Smooth muscle cell of the umbilical artery (primary cell): ENCODE measurements at places on chromosomes 3 and 15. TPM values are rescaled to one million over a fixed set of nuclear protein-coding genes. Genes with fewer than 3 reads are reported as not detected.

Gene LMOD3
- not detected in 2 replicates for total RNA-seq

Gene NR1I2
- 0.14 TPM in 1 of 2 replicates, not detected in the other for total RNA-seq

Gene ZNF80
- not detected in 2 replicates for total RNA-seq

Gene APOD
- not detected in 2 replicates for total RNA-seq

Gene ANKRD34C
- total RNA-seq: 0.05 TPM in 1 of 2 replicates, not detected in the other

Gene GNAT1
- not detected in 2 replicates for total RNA-seq

Gene PDHB
- total RNA-seq: 92.1 and 122 TPM in 2 replicates

Gene SCAANT1
- not detected in 2 replicates for total RNA-seq

Gene MOBP
- not detected in 2 replicates for total RNA-seq

Gene SLC33A1
- 63.2 and 63.5 TPM in 2 replicates for total RNA-seq

Gene TP63
- not detected in 2 replicates for total RNA-seq

Gene EFCC1
- total RNA-seq: not detected in 2 replicates

Gene LRRFIP2
- 33.3 and 49.1 TPM in 2 replicates for total RNA-seq

Gene TGM5
- total RNA-seq: not detected in 2 replicates

Gene ZIC1
- total RNA-seq: not detected in 2 replicates

Gene PXYLP1
- total RNA-seq: 5.9 and 10.2 TPM in 2 replicates

Gene DUOXA1
- not detected in 2 replicates for total RNA-seq

Gene NR2E3
- under 0.01 and 0.65 TPM in 2 replicates for total RNA-seq

Gene ZBED2
- total RNA-seq: not detected in 2 replicates
